ENCODE measurements at places on chromosomes 11 and 22.

GRCh38 chr11:73177778-73178539 lies 35.8 kb upstream of the FCHSD2 start:
- peak; percentile 42 for DNase-seq

DNA sequence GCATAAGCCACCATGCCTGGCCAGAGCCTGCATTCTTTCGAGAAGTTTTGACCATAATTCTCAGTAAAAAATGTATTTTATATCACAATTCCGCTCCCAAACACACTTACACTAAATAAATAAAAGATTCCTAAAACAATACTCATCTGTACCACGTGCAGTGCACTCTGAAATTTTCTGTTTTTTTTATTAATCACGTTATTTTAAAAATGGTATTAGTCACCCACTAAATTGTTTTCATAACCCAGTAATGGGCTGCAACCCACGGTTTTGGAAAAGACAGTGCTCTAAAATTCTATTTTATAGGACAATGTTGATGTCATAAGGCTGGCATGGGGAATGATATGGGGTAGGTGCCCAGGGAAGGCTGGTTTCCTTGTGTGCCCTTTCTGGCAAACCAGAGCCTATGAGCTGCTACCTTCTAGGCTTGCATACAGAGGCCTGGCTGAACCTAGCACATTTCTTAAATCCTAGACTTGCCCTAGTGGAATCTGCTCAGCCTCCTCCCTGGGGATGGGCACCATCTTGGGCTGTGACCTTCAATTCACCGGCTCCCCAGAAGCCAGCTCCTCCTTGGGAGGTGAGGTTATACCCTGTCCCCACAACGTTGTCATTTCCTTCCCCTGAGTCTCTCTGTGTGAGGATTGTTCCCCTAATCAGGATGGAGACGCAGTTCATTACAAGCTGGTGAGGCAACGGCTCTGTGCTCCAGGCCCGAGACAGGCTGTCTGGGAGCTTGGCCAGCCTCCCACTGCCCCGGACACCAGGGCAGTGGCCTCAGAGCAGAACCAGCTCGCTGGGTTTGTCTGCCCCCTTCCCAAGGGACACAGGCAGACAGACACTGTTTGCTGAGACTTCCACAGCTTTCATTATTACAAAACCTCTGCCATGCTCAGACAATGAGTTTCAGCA lies 116.5 kb upstream of the NAV2 start:
- DNase-seq, result no peak

GRCh38 chr11:17610085-17610894 lies 63.2 kb downstream of the OTOG start:
- DNase-seq, result no peak

- no peak for DNase-seq
These were observed 223.8 kb downstream of the FAM76B start for GRCh38 chr11:95565724-95566141.

GRCh38 chr11:70738661-70739060 lies 340.3 kb downstream of the CTTN start:
- no peak for DNase-seq

DNA sequence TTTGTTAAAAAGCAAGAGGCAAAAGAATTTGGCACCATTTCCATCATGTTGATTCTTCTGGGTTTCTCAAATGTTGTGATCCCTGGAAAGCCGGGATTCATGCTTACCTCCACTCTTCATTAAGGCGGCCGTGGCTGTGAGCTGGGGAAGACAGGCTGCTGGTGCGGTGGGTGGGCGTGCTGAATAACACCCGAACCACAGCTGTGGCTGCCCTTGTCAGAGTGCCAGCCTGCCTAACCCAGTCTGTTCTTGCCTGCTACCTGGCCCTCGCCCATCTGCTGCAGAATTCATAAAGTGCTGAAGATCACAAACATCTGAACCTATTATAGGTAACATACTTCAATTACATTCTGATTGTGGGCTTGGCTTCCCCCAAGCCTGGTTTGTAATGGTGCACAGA lies 95.8 kb upstream of the RCN1 start:
- no peak for DNase-seq

- no peak for DNase-seq
These were observed 10.5 kb downstream of the RPL27A start for GRCh38 chr11:8693010-8693551.

DNA sequence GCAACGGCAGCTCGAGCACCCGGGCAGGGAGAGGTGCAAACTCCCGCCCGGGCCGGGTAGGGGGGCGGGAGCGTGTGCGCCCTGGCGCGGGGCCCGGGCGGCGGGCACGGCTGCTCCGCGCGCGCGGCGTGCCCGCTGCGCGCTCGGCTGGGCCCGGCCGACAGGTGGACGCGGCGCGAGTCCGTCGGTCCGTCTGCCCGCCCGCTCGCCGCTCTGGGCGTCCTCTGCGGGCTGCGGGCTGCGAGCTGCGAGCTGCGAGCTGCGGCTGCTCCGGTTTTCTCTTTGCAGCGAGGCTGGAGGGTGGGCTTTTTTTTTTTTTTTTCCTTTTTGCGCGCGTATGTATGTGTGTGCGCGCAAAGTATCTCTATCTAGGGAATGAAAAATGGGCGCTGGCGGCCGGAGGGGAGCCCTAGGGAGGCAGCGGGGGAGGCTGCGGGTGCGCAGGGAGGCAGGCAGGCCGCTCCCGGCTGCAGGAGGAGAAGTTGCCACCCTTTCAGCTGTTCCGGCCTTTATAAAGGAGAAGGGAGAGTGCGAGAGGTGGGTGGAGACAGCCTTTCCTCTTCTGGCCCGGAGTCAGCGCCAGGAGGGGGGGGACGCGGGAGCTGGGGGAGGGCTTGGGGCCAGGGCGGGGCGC lies at the start of gene PDGFB:
TSS of gene PDGFB (minus strand) at position 487 of the 634 bp plus-strand sequence. CDS start 1,019 bp downstream, outside the sequence.
- DNase-seq, result no peak

- peak; percentile 79 for DNase-seq
These were observed 11.8 kb upstream of the MIEF1 start for GRCh38 chr22:39490135-39490798.

GRCh38 chr11:103257360-103257759 lies 148.1 kb downstream of the DYNC2H1 start:
- peak; percentile 35 for DNase-seq

DNA sequence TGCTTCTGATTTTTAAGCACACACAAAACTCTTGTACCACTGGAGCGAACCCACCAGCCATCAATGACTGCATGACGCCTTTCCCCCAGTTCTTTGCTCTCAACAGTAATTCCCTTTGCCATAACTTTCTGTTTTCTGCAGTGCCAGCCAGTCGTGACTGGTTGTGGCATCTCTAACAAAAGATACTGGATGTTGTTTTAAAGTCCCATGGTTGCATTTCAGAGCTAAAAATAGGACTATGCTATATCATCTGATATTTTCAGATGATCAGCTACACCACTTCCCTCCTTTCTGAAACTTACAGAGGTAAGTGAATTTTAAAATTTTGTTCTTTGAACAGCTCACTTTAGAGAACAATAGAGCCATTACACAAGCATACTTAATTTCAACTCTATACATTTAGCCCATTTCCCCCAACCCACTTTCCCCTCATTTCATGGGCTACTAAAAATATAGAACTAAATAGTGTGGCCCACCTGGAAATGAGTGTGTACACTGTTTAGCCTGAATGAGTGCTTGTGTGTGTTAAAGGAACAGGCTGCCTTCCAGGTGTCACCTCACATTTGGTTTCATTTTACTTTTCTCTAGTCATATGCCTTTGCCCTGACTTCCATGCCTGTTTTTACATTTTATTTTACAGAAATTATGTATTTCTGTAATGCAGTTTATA lies 136.9 kb upstream of the ZC3H12C start:
- DNase-seq, result no peak

DNA sequence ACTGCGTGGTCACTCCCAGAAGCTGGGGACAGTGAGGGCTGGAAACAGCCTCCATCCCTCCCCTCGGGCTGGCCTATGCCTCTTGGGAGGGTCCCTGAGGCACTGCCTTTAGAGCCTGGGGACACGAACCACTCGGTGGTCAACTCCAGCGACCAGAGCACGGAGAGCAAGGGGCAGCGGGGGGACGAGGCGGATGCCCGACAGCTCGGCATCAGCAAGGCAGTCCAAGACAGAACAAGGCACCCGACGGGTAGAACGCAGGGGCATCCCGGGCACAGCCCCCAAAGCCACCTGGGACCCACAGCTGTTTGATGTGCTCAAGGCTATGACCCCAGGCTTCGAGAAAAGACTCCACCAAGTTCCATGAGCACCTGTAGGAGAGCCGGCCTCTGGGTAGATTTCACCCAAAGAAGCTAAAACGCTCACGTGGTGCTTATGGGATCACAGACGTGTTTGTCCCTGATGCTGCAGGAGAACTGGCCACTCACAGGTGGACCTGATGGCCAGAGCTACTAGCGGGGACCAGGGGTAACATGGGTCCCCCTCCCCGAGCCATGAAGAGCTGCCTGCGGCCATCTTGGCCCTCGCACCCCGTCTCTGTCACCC lies 510 bp upstream of the LSP1 start:
- no peak for DNase-seq

GRCh38 chr11:72743321-72744221 lies 8.6 kb downstream of the ARAP1 start:
- no peak for DNase-seq

DNA sequence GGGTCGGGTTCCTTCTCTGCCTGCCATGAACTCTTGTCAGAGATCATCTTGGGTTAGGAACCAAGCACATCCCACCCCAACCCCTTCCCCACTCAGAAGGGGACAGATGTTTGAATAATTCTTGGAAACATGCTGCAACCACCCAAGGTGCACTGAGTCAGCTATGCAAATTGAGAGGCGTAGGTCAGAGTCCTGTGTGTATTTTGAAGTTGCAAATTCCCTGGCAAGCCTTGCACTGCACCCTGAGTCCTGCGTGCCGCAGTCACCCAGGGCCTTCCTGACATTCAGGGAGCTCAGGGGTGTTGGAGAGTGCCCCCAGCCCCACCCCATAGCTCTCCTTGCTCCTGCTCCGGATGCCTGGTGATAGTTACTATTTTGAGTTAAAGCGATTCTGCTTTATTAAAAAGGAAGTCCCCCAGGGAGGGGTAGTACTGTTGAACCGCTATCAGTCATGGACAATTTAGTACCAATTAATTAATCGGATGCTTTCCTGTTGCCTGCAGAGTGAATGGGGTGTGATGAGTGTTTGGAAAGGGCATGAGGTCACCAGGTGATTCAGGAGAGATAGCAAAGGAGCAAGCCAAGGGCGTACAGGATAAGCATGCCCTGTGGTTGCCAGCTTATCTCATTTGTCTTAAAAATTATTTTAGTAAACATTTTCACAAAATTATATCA lies 123.7 kb downstream of the GRIK4 start:
- no peak for DNase-seq

Data from HCT116 (cell line).